CD4-positive, alpha-beta T cell treated with Interleukin-15 for 4 hours (primary cell): ENCODE measurements at places on chromosomes 5 and 9.

GRCh38 chr9:33623658-33624586, 99.9 kb downstream of the ANKRD18B start:
- peak; percentile 73 for DNase-seq

DNA sequence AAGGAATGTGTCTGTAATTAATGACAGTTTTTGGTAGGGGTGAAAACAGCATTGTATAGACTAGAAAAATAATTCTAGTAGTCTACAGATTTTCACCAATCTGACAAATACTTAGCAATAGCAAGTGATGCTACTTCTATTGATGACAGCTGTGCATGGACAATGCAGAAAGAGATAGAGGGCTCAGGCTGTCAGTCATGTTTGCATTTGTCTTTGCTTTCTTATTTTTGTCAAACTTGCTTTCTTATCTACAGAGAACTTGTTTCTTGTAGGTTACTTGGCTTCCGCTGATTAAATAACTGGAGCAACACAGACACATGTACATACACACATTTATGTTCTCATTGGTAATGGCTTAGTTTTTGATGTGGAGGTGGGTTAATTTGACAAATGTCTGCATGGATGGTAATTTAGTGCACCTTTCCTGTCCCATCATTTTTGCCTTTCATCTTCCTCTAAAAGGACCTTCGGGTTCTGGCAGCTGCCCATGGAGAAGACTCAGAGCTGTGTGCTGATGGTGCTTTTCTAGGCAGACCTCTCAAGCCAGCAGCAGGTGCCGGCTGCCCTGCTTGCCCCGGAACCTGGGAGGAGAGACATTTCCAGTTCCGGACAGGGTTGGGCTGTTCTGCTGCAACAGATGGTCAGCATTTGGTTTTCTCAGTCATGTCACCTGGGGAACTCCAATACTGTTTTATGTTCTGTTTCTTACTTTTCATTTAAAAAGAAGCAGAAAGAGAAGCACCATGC, 28.8 kb downstream of the CAMK4 start:
- DNase-seq = no peak

DNA sequence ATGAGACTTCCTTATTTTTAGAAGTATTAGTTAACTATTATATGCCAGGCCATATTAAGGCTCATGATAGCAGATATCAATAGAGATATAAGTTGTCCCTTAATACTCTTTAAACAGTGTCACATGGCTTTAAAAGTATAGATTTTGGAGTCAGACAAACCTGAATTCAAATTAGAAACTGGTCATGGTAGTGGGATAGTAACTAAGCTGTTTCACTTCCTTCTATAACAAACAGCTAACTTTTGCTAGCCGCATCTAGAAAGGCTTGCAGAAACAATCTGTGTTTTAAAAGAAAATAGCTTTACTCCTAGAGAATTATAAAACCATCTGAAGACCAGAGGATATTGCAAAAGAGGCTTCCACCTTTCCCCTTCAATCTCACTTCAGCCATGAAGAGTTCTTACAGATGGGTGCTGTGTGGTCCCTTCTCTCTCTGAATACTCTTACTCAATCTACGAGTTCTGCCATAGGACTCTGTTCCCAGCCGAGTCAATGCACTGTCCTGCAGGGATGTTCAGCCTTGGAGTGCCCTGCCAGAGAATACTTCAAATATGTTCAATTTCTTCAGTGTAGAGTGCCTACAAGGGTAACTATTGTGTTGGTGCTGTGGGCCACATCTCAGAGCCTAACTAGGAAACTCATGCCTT, 810.2 kb downstream of the EFNA5 start:
- no peak for DNase-seq

GRCh38 chr9:131999692-132000551, 79.7 kb downstream of the MED27 start:
- peak; percentile 35 for DNase-seq

- DNase-seq = no peak
Observed at GRCh38 chr9:4689687-4690104, 10.3 kb downstream of the CDC37L1 start.

GRCh38 chr9:133982971-133983720, 9.0 kb downstream of the VAV2 start:
- no peak for DNase-seq

DNA sequence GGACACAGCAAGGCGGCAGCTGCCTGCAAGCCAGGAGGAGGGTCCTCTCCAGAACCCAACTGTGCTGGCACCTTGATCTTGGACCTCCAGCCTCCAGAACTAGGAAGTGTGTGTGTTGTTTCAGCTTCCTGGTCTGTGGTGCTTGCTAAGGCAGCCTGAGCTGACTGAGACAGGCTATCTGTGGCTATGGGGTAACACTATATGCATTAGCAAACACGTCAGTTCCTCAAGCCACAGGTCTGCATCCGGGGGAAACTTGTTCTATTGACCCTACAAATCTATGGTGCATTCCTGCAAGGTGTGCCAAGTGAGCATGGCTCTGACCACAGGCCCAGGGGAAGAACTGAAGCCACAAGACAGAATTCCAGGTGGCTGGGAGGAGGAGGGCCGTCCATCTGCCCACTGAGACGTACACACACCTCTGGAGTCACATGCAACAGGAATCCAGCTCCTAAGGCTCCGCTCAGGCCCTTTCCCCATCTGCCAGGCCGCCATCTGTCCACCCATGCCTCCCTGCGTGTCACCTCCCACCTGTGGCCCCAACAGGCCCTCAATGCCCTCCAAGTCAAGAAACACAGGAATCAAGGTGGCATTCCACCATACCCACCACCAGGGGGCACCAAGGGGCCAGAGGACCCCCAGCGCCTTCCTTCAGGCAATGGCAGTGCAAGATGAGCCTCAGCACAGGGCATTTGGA, 174.9 kb downstream of the ROR2 start:
- peak; percentile 63 for DNase-seq

GRCh38 chr5:111142932-111143331, 50.8 kb downstream of the WDR36 start:
- DNase-seq = no peak

DNA sequence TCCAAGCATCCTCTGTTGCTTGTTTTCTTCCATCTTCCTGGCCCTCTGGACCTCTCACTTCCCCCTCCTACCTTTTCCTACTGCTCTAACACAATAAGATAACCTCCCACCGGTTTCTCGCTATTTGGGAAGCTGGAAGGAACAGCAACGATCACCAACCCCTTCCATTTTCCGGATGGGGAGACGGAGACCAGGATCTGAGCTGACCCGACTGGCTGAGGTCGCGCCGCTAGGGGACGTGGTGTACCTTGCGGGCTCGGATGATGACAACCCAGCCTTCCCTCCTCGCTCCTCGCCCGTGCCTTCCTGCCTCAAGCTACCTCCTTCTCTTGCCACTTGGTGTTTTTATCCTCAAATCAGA, 1.9 kb downstream of the LPAR1 start:
- no peak for DNase-seq

DNA sequence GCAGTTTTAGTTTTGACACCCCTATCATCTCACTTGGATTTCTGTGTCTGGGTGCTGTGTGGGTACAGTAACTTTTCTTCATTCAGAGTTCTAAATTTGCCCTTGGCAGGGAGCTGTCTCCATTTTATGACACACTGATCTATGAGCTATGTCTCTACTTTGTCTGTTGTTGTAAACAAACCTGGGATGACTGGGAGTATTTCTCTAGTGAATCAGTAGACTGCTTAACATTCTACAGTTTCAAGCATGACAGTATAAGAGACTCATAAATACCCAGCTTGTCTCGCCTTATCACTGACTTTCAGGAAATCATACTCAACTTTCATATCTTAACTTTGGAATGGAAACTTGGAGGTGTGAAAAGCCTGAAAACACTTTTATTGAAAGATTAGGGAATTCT, 212.1 kb upstream of the NUDT12 start:
- no peak for DNase-seq

- peak; percentile 71 for DNase-seq
Observed at GRCh38 chr9:92138157-92138959, 23.1 kb upstream of the SPTLC1 start.

- DNase-seq = peak; percentile 31
Observed at GRCh38 chr5:145825751-145826180, 9.4 kb downstream of the PRELID2 start.

DNA sequence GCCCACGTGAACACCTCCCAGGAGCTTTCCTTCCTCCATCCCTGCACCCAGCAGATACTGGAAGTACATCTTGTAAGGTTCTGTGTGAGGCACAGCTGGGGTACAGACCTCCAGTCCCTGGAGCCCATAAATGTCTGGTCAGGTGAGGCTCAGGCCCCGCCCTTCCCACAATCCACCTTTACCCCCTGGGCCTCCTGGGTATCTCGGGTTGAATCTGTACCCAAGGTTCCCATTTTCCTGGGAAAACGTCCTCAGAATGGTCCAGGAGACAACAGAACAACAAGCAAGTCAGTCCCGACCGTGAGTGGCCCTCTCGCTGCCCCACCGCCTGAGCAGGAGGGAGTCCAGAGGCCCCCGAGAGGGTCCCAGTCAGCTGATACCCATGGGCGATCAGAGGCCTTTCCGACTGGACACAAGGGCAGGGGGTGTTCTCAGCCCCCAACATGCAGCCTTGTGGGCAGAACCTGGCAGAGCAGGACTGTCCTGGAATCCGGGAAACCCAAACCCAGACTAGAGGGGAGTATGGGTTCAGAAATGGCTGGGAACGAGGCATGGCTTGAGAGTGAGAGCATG, 4.3 kb downstream of the SPATA31E1 start:
- no peak for DNase-seq

DNA sequence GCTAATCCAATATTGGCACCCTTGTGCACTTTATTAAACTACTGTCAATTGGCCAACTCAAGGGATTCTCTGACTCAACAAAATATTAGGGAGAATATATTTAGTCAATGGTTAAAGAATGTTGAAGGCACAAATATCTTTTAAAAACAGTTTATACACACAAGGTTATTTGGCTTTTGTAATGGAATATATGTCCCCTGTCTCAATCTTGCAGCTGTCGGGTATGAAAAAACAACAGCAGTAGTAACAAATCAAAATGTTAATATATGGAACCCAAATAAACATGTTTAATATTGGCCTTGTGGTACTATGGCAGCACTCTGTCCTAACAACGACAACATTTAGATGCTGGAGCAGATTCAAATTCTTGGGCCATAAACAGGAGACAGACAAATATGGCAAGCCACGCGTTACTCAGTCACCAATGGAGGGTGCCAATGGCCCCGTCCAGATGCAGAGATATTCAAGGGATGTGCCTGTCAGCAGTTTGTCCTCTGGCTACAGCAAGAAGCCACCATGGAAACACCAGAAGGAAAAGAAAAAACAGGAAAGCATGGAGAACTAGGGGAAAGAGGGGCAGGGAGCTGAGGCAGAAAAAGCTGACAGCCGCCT, 342.0 kb downstream of the NDUFS4 start:
- no peak for DNase-seq

DNA sequence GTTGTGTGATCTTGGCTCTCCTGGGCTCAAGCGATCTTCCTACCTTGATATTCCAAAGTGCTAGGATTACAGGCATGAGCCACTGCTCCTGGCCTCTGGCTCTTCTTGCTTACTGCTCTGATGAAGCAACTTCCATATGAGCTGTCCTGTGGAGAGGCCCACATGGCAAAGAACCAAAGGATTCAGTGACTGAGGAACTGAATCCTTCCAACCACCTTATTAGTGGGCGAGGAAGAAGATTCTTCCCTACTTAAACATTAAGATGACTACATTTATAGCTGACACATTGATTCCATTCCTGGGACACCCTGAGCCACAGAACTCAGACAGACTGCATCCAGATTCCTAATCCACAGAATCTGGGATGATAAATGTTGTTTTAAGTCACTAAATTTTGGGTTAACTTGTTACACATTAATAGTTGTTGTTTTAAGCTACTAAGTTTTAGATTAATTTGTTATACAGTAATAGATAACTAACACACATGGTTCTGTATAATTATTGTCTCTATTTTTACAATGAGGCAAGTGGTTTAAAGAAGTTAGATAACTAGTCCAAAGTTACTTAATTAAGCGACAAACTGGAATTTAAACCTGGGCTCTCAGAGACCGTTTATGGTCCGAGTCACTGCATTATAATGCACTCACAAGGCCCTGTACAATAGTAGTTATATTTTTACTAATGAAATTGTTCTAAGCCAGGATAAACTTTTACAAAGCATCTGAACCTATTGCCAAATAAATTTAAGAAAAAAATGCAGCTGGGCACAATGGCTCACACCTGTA, 16.7 kb upstream of the SLCO4C1 start:
- no peak for DNase-seq

- DNase-seq = no peak
Observed at GRCh38 chr9:130609163-130609562, 29.8 kb downstream of the FUBP3 start.

GRCh38 chr9:109969011-109969410, 189.0 kb downstream of the PALM2AKAP2 start:
- DNase-seq = no peak

DNA sequence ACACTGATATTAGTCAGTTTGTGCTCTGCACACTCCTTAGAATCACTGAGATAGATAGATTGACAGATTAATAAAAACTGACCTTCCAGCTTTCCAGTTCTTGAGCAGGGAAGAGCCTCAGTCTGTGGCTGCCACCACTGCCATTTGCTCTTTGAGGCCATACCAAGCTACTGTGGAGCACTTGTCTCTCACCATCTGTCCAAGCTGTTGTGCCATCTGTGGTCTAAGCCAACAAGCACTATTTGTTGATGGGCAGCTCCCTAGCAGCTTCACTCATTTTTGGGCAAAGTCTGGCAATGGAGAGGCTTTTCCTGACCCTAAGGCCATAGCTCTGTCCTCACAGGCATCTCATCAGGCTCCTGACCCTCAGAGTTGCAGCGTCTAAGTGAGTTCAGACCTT, 30.4 kb downstream of the HTR1A start:
- no peak for DNase-seq

GRCh38 chr5:136089791-136090190, 42.9 kb upstream of the SMAD5 start:
- DNase-seq = no peak

GRCh38 chr9:121708768-121709488, 57.5 kb downstream of the DAB2IP start:
- no peak for DNase-seq

GRCh38 chr9:98911042-98911441, 32.7 kb upstream of the COL15A1 start:
- no peak for DNase-seq

DNA sequence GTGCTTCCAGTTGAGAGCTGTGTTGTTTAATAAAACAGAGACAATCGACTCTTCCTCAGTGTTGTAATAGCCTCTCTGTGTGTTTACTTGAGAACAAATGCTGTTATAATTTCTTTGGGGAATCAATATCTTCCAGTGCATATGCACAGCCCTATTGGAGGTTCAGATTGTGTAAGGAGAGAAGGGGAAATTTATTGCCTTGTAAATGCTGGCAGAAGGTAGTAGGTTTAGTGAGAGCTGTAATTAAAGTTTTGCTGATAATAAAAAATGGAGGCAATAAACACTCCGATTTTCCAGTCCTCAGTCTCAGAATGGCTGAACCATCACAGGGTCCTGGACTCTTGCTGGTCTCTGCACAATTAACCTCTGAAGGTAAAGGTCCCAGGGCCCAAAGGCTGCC, 128.3 kb downstream of the C5orf15 start:
- DNase-seq = no peak

- no peak for DNase-seq
Observed at GRCh38 chr5:92144824-92145223, 761.7 kb upstream of the ARRDC3 start.

GRCh38 chr9:111700776-111701175, 39.4 kb downstream of the GNG10 start:
- no peak for DNase-seq

- DNase-seq = no peak
Observed at GRCh38 chr5:145801195-145801594, 33.9 kb downstream of the PRELID2 start.
